GM12892 (cell line): ENCODE measurements at places on chromosomes 1 and 21.
A peak's percentile ranks its signal among the peaks of the same experiment; 100 is the strongest.

DNA sequence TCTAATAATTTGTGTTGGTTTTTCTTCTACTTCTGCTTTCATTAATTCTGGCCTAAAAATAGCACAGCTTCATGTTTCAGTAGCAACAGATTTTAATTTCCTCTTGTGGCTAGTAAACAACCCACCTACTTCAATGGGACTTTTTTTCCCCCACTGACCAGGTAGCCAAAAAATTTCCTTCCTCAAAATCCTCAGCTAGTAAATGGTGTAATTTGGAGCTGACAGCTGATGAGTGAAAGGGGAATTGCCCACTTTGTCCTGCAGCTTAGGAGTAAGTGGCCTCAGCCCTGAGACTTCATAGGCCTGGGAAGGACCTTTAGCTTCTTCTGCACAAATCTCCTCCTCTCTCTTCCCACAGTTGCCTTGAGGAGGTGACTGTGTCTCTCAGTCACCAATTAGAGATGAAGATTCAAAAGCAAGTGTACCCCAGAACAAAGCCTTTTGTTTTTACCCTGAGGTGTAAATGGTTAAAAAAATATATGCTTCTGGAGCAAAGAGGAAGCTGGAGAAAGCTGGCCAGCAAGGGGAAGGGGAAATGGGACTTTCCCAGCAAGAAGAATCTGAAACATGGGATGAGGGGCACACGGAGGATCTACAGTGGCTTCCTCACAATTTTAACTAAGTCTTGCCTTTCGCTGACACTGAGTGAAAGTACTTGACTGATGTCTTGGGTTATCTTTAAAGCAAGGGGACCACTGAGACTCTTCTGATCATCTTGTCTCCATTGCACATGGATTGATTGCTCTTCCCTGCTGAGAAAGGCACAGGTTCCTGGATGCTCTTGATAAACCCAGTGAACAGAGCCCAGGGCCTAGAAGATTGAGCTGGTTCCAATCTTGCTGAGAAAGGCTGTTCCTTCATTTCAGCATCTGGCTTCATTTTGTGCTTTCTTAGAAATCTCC is 35.8 kb upstream of the VCAM1 start:
- DNase-seq, result no peak

GRCh38 chr1:23444104-23444533 is 19.6 kb upstream of the TCEA3 start:
- no peak for DNase-seq

- DNase-seq, result no peak
Measured at GRCh38 chr1:96544831-96545221, 176.8 kb upstream of the PTBP2 start.

DNA sequence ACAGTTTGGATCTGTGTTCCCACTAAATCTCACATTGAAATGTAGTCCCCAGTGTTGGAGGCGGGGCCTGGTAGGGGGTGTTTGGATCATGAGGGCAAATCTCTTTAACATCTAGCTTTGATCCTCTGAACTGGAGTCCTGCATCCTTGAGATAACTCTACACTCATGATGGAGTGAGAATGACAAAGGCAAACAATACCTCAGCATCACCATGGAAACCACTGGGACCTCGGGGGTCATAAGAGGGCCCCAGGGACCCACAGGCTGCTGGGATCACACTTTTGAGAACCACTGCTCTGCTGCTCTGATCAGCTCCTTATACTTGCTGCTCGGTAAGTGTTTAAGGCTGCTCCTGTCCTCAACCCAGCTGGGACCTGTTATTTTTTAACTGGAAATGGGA is 13.4 kb upstream of the OBSCN start:
- DNase-seq, result no peak

- no peak for DNase-seq
Measured at GRCh38 chr21:14877581-14878228, 187.1 kb downstream of the NRIP1 start.

DNA sequence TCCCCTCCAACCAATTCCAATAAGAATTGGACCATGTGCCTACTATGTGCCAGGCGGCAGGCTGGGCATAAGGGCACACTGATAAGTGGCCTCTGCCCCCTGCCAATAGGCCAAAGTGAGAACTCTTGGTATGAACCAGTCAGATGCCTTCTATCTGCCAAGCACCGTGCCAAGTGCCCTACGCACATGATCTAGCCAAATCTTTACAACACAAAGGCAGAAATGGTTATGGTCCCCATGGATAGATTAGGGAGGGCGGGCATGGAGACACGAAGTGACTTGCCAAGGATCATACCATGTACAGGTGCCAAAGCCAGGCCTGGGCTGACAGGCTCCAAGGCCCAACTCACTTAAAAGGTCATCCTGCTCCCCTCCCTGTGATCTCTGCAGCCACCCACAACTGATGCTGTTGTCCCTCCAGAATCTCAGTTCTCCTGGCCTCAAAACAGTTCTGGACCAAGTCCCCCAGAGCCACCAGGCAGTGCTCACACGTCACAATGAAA is 32.1 kb downstream of the CASZ1 start:
- DNase-seq, result no peak

DNA sequence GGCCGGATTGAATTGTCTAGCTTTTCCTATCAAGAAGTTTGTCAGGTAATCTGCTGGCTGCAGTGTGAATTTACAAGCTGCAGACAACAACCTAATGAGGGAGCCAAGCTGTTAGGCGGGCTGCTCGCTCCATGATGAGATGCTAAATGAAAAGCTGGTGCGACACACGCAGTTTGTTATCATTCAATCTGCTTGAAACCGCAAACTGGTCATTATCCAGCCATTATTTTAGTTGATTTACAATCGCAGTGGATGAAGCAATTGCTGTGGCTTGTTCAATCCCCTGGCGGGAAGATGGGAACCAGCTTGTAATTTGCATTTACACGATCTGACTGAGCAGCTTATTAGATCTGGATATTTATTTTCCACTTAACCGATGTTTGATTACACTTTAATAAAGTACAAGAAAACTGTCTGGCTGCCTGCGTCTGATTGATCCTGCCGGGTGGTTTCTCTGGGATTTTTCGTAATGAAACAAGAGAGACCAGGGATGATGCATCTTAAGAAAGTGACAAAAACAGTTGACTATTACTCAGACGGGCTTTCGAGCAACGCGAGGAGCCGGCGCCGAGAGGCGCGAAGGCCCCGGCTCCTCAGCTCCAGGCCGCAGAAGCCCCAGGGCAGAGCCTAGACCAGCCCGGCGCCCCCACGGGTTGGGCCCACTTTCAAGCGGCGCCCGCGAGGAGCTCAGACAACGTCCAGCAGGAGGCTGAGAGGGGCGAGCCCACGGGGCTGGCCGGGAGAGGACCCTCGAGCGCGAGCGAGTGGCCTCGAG is 118.0 kb upstream of the BARHL2 start:
- DNase-seq, result no peak

DNA sequence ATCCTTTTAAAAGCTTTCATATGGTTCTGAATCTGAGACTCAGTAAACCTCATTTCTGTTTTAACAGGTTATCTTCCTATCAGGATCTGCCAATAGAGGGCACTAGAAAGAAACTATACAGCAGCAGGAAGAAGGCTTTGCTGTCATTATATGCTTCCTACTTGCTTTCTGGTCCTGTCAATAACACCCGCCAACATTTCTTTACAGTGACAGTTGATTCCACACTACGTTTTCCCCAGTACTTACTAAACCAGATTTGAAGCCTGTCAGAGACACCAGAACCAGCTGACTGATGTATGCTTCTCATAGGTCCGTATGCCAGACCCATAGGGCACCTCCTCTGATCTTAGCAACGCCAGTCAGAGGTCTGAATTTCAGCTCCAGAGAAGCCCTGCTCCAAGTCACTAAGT is 341.0 kb upstream of the NEGR1 start:
- no peak for DNase-seq

GRCh38 chr1:168261390-168261789 is 19.3 kb upstream of the TBX19 start:
- no peak for DNase-seq

- DNase-seq, result no peak
Measured at GRCh38 chr1:19381261-19381660, 69.1 kb downstream of the SLC66A1 start.

- DNase-seq, result no peak
Measured at GRCh38 chr1:151284013-151284577, 2.0 kb downstream of the ZNF687 start.

- DNase-seq, result no peak
Measured at GRCh38 chr1:206963119-206963712, 7.0 kb downstream of the FCAMR start.

GRCh38 chr1:197967066-197967465 is 49.9 kb downstream of the LHX9 start:
- no peak for DNase-seq

DNA sequence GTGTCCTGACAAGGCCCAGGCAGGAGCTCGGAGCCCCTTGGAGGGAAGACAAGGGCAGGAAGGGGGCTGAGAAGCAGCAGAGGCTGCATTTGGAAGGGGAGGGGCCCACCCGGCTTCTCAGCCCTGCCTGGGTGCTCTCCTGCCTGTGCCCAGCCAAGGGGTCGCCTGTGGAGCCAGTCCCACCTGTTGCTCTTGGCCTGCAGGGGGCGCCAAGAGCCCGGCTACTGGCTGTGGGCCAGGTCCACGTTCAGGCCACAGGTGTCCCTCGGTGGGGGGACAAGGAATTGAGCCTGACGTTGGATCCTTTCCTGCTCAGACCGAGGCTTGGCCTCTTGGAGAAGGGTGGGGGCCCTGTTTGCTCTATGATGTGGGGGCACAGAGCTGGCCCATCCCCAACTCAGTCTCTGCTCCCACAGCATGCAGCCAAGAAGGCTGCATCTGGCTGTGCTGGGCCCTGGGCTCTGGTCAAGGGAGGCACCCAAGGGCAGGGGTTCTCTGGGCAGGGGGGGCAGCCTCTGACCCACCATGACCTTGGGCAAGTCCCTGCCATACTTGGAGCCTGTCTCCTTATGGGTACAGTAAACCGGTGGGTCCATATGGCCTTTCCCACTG is 10.9 kb downstream of the WNT4 start:
- peak; percentile 90 for DNase-seq

DNA sequence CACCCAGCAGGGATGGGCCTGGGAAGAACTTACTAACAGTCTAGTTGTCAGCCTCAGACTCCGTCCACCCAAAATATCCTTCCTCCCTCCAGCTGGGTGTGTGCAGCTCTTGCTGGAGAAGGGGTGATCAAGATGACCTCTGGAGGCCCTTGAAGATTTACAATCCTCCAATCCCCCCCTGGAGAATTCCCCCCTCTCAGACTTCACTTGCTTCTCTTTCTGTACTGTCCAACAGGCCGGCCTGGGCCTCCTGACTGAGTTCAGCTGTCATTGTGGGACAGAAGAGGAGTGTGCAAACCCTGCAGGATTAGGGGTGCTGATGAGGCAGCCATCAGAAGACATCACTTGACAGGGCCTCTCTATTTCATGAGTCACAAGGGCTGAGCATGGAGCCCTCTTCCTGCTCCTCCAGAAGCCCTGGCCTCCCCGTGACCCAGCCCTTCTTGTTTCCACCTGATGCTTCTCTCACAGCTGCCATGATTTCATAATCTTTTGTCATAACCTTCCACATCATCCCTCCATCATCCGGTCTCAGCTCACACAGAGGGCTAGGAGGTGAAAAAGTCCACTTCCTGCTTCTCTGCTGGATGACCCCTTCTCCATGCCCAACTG is 17.5 kb upstream of the IGFN1 start:
- no peak for DNase-seq

- DNase-seq, result no peak
Measured at GRCh38 chr1:182802006-182802803, 12.6 kb downstream of the NPL start.

DNA sequence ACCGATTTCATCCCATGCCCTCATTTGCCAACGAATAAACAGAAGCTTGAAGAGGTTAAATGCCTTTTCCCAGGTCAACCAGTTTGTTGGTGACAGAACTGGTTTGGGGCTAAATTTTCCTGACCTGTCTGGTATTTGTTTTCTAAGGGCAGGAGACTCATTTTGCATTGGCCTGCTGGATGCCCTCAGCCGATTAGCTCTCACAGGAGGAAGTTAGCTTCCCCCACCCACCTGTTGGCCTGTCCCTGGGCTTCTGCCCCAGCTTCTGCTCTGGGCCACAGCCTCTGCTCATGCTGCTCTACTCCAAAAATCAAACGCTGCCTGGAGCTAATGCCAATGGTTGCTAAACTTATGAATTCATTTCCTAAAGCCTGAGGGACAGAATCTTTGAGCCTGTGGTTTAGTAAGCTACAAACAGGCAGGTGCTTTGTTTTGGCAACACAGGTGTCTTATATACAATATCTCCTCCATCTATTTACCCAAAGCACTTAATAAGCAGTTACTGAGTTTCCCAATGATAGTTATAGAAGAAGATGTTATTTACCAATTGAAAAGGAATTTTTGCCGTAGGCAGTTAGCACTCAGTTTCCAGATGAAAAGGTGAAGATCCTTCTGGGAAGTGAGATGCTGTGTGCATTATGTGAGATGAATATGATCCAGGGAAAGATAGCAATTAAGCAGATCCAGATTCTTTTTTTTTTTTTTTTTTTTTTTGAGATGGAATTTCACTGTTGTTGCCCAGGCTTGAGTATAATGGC is 82.3 kb downstream of the TM2D1 start:
- no peak for DNase-seq

GRCh38 chr1:30749691-30750583 is 7.6 kb downstream of the LAPTM5 start:
- DNase-seq, result no peak

DNA sequence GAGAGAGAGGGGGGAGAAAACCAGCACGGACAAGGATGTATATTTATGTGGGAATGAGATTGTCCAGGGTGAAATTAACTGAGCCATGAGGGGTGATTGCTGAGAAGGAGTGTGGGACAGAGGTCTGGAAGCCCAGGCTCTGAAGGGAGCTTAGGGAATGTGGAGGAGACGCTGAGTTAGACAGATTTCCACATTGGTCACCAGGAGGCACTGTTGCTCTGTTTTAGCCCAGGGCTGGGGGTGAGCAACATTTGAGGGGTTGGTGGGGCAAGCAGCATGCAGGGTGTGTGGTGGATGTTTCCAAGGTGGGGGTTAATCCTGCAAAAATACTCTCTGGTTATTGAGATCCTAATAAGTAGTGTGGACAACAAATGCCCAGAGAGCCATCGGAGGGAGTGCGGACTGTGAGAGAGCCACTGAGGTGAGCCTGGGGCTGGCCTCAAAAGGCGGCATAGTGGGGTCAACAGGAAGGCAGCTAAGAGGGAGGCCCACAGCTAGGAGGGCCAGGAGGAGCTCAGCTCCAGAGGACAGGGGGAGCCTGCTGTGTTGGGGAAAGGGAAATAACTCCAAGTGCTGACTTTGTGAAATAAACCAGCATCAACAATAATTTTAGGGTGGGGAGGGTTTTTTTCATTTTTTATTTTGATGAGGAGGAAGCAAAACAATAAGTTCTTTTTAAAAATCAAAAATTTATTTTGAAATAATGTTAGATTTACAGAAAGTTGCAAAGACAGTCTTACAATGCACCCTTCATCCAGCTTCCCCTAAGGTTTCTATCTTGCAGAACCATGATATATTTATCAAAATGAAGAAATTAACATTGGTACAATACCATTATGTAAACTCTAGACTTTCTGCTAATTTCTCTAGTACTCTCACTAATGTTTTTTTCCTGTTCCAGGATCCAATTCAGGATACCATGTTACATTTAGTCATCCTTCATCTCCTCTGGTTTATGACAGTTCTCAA is 82.8 kb upstream of the CD34 start:
- DNase-seq, result no peak

DNA sequence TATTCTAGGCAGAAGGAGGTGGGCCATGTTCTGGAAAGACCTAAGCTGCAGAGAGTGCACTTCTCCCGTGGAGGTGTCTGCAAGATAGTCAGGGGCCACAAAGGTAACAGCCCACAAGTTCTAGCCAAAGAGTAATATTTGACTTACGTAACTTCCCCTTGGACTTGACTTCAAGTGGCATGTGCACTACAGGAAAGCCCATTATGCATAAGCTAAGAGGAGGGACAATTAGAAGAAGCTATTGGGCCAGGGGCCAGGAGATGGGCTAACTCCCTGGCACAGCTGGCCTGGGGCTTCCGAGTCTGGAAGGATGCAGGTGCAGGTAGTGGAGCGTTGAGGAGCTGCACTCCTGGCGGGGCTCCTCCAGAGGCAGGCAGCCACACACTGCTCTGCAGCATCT is 58.3 kb downstream of the ERG start:
- no peak for DNase-seq
